Endothelial cell (in vitro differentiated cells): ENCODE measurements at places on chromosomes 3 and 15. TPM values are rescaled to one million over a fixed set of nuclear protein-coding genes. Genes with fewer than 3 reads are reported as not detected.

DNA sequence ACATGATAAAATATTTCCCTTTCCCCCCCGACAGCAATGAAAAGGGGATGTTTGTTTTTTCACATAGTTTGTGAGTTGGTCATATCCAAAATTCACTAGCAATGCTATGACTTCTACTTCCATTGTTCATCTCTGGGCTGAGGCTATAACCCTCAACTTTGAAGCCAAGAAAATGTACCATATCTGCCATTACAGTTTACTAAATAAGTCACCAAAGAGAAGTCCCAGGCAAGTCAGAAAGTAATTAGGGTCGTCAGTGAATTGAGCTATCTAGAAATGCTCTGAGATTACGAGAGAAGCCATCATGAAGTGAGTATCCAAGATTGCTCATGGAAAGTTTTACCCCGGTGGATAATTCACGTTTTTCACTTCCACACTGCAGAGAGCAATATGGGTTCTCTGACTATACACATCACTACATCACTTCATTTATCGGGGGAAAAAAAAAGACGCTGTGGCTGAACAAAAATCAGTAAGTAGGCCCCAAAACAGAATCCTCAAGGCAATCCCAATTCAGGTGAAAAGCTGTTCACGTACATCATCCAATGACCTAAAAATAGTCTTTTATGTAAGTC is 1.4 kb downstream of the PEAK1 start:
- peaks cover 37% of the 10 kb centered on the region for H3K4me1 ChIP-seq
- peak overlapping the region; percentile 90 for H3K27ac ChIP-seq
- DNase-seq = no peak
- H3K27me3 ChIP-seq = peaks cover 14% of the 10 kb centered on the region
- H3K36me3 ChIP-seq = peaks cover 13% of the 10 kb centered on the region

The CCR3 gene
- not detected for total RNA-seq

The SLC25A20 gene
- total RNA-seq = 3.6 TPM

The TOMM70 gene
- 29.1 TPM for total RNA-seq

The RTP4 gene
- not detected for total RNA-seq

- no peak for DNase-seq
- H3K4me1 ChIP-seq = no peaks in the 10 kb centered on the region
- H3K27ac ChIP-seq = no peak overlapping the region
- H3K4me3 ChIP-seq = no peak overlapping the region
- H3K36me3 ChIP-seq = no peaks in the 10 kb centered on the region
- no peaks in the 10 kb centered on the region for H3K27me3 ChIP-seq
These were observed 295.7 kb upstream of the TMCO5A start for GRCh38 chr15:37638691-37639090.

The OPA1 gene
- total RNA-seq = 67.2 TPM
